ENCODE measurements at places on chromosomes 3 and 15. TPM values are rescaled to one million over a fixed set of nuclear protein-coding genes. Genes with fewer than 3 reads are reported as not detected.
A peak's percentile ranks its signal among the peaks of the same experiment; 100 is the strongest.

DNA sequence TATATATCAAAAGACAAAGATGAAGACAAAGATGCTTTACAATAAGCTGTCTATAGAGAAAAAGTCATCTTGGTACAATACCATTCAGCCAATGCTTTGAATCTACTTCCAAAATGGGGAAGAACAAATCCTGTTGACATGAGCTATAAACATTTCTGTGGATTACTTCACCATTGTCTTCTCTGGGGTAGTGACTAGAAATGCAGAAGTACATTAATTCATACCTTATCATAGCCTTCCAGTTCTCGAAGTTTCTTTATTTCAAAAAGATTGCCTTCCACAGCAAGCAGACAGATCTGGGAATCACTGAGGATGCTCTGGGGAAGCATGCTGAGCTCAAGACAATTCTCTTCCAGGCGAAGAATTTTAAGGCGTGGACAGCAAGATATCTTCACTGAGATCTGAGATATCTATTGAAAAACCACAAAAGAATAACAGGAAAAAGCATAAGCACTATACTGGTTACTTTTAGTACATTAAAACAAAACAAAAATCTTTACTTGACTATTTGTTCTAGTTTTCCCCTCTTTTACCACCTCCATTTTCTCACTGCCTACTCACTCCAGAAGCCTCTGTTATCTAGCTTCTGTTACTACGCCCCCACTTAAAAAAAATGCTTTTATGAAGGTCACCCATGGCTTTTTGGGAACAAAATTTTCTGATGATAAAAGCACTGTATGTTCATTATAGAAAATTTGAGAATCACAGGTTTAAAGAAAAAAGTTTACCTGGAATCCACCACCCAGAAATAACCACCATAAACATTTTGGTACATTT is 3.6 kb downstream of the LRRC57 start:
- H3K4me3 ChIP-seq = no peak overlapping the region
- H3K27ac ChIP-seq = peak overlapping the region; percentile 3
- H3K36me3 ChIP-seq = peaks cover 6% of the 10 kb centered on the region
- DNase-seq = no peak

The LMOD3 gene
- not detected for total RNA-seq

The MUC20 gene
- total RNA-seq = 9.0 TPM

GRCh38 chr15:52385670-52386069 is 90.1 kb upstream of the MYO5C start:
- H3K36me3 ChIP-seq = peaks cover 24% of the 10 kb centered on the region
- H3K4me1 ChIP-seq = no peaks in the 10 kb centered on the region
- H3K27me3 ChIP-seq = no peaks in the 10 kb centered on the region
- no peak for DNase-seq
- no peak overlapping the region for H3K4me3 ChIP-seq
